ENCODE measurements at places on chromosomes 5 and 9.

DNA sequence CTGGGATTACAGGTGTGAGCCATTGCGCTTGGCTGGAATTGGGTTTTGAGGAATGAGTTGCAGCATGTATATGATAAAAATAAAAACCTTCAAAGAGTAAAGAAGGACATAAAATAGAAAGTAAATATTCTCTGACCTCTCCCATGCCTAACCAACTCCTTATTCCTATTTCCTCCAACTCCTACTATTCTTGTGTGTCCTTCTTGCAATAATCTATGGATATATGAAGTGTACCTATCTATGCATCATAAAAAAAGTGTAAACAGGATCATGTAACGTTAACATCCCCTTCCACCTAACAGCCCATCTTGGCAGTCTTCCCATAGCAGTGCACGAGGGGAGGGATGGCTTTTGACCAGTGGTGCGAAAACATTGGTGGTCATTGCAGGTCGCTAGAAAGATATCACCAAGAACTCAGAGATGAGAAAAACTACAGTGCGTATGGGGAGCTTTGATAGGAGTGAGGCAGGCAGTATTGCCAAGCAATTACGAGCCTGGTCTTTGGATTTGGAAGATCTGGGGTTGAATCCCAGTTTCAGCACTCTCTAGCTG lies 69.9 kb downstream of the PPARGC1B start:
- DNase-seq: no peak

GRCh38 chr5:116271446-116272025 lies 186.7 kb downstream of the COMMD10 start:
- no peak for DNase-seq

- DNase-seq: peak; percentile 46
These were observed 543 bp downstream of the ST8SIA4 start for GRCh38 chr5:100902440-100903038.

- DNase-seq: no peak
These were observed 422 bp upstream of the TRIM32 start for GRCh38 chr9:116686693-116687073.

GRCh38 chr5:143290125-143290524 lies 113.4 kb downstream of the NR3C1 start:
- no peak for DNase-seq

DNA sequence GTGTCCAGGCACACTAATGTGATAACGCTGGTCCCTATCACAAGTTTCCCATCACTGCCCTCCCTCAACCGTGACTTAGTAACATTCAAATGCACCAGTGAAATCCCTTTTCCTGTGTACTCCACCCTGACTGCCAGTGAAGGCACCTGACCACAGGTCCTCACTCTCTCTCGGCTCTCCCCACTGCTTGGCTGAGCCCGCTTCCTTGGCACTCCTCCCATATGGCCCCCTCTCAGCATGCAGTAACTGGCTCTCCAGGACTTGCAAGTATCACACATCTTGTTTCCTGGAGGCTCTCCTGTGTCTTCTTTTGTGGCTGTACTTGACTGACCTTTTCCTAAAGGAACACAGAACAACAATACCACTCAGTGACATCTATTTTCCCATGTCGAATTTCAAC lies 292.0 kb upstream of the ZNF608 start:
- no peak for DNase-seq

DNA sequence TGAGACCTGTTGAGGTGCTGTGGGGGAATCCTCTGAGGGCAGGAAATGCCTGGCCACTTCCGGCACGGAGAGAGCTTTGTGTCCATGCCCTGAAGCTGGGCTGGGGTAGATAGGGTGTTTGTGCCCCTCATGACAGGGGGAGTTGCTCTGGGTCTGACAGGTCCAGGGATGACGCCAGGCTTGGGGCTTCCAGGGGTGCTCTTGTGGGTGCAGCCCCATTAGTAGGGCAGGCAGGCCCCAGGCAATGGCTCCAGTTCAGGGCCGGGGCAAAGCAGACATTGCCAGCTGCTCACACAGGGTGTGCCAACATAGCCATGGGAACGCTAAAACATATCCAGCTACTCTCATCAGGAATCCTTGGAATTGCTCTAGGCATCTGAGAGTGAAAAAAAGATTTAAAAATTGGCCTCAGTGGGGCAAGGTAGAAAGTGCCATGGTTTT lies 21.1 kb downstream of the PITX1 start:
- DNase-seq: no peak

- DNase-seq: no peak
These were observed 105.0 kb downstream of the FBXO38 start for GRCh38 chr5:148488757-148489156.

DNA sequence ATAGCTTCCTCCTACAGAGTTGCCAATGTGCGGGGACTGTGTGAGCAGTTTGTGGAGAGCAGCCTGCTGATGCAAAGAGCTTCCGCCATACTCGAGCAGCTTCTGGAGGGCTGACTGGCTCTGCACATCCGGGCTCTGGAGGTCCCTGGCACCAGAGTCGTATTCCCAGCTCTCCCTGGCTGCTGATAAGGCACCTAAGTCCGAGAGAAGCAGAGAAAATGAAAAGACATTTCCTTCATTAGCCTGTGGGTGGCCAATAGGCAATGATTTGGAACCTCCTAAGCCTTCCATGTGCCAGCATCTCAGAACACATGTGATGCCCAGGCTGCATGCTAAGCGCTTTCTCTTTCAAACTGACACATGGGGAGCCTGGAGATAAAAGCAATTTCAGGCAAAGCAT lies 94.3 kb downstream of the TSSK1B start:
- no peak for DNase-seq

DNA sequence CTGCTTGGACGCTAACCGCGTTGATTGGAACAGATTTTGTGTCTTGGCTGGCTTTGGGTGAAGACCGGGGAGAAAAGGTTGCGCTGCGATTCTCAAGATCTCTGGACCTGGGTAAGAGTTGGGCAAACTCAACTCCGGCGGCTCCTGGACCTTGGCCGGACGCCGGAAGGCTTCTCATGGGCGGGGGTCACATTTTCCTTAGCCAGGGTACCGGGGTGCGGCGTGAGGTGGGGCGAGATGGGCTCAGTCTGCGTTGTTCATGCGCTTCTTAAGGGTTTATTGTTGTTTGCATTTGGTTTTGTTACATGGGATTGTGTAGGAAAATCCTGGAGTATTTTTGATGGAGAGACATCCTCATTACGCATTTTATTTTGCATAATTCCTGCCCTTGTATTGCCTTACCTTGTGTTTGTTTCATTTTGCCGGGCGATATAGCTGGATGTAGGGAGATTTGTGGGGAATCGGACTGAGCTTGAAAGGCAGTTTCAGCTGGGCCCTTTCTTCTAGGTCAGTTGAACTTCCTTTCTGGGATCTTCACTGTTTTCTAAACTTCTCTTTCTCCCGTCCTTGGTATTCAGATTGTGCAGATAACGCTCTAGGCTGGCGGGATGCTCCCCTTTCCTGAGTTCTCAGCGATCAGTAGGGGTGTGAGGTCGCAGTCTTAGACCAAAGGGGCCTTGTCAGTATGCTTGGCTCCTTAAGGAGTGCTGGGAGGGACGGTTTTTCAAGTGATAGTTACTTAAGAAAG lies 524 bp downstream of the MEGF10 start:
- DNase-seq: no peak

DNA sequence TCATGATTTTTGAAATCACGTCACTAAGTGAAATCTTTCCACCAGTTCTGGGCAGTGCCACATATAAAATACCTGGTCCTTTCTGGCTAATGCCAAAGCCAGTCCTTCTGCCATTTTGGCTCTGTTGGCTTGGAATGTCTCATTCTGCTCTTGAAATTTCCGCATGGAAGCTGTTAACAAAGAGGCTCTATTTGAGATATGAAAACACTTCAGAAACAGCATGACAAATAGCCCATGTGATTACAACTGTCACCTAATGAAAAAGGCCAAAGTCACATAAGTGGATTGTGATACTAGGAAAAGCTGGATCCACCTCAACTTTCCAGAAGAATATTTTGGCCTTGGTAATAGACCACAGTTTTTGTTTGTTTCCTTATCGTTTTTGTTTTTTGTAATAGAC lies 12.8 kb downstream of the GOLGA1 start:
- no peak for DNase-seq

DNA sequence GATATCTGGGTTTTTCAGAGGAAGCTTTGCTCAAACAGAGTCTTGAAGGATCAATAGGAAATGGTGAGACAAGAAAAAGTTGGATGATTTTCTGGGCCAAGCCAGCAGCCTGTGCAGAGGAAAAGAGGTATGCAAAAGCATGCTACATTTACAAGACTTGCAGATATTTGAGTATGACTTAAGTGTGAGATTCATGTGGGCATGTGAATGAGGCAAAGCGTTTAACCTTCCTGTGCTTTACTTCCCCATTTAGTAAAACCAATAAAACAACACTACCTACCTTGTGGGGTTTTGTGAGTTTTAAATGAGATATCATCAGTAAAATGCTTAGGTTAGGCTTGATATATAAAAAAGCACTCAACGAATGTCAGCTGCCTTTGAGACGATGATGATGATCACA lies 58.1 kb downstream of the PIP5K1B start:
- no peak for DNase-seq

DNA sequence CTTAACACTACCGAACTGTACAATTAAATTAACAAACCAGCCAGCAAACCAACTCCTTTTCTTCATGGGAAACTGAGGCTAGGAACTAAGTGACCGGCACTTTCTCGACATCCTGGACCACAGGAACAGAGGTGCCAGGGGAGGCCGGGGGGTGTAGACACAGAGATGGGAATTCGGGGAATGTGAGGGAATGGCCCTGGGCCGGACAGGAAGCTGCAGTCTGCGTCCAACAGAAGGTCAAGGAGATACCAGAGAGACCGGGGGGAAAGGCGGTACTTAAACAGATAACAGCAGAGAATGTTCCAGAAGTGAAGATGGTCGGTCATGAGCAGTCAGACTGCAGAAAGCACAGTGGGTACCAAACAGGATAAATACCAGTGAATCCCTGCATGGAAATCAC lies 40.3 kb downstream of the DBH start:
- no peak for DNase-seq

DNA sequence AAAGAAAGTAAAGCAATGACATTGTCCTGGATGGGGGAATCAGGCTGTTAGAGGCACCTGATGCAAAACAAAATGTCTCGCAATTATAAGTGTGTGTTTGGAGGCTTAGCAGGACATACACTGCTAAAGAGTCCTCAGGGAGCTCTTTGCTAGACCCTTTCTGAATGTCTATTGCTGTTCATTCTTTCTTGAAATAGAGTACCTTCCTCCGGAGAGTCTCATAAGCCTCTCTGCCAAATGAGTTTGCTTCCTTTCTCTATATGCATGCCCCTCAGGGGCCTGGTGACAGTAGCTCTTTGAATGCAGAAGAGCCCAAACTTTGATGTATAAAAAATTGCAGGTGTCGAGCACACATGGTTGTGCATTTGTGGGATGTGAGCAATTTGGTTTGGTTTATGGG lies 26.4 kb upstream of the ADAMTSL1 start:
- no peak for DNase-seq

- no peak for DNase-seq
These were observed 6.8 kb upstream of the ANKRD31 start for GRCh38 chr5:75243510-75243909.

All from inflammatory macrophage (primary cell).